ENCODE measurements at places on chromosomes 1 and 21. TPM values are rescaled to one million over a fixed set of nuclear protein-coding genes. Genes with fewer than 3 reads are reported as not detected.

GRCh38 chr1:54680387-54680786, 35.3 kb upstream of the TTC4 start:
- DNase-seq: no peak

DNA sequence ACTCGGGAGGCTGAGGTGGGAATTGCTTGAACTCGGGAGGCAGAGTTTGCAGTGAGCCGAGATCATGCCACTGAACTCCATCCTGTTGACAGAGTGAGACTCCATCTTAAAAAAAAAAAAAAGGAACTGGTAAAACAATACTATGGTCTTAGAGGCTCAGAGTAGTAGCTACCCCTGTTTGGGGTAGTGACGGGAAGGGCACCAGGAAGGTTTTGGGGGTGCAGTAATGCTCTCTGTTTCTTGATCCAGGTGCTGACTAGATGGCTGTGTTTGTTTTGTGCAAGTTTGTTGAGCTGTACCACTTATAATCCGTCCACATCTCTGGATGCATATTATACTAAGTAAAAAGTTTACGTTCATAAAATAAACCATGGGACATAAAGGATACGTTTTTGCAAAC, 765.8 kb upstream of the TPTE start:
- DNase-seq: no peak

DNA sequence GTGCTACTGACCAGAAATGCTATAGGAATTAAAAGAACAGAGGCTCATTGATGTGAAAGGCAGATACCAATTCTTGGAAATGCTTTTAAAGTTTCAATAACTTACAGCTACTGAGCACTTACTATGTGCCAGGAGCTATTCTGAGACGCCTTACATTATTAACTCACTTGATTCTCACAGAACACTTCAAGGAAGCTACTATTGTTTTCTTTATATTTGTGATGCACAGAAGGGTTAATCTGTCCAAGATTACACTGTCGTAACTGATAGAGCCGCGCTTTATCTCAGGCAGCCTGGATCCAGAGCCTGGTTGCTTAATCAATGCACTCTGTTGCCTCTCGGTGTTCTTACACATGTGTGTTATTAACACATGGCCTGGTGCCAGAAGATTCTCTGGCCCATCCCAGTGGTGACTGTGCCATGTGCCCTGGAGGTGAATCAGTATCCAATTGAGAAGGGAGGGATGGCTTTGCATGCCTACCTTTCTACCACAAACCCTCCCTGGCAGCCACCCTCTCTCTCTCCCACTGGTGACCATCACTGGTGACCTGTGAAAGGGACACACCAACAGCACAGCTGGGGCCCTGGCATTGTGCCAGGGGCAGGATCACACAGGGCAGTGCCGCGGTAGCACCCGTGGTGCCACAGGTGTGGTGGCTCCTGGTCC, 8.8 kb downstream of the FMO1 start:
- no peak for DNase-seq

DNA sequence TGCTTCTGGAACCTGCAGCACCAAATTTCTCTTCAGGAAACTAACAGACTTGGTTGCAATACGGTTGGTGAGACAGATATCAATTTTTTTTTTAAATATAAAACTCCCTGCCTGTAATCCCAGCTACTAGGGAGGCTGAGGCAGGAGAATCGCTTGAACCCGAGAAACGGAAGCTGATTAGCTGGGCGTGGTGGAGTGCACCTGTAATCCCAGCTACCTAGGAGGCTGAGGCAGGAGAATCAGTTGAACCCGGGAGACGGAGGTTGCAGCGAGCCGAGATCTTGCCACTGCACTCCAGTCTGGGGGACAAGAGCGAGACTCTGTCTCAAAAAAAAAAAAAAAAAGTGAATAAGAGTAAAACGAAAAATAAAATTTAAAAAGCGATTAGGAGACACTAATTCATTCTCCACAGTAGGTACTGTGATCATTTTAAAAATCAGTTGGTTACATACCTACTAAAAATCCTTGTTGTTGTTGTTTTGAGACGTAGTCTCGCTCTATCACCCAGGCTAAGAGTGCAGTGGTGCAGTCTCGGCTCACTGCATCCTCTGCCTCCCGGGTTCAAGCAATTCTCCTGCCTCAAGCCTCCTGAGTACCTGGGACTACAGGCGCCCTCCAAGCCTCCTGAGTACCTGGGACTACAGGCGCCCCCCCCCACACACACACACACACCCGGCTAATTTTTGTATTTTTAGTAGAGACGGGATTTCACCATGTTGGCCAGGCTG, 796 bp upstream of the RBM8A start:
- DNase-seq: no peak

GRCh38 chr1:40622936-40623629, 42.4 kb downstream of the RIMS3 start:
- DNase-seq: no peak

GRCh38 chr1:24827379-24828135, 82.3 kb downstream of the CLIC4 start:
- no peak for DNase-seq

DNA sequence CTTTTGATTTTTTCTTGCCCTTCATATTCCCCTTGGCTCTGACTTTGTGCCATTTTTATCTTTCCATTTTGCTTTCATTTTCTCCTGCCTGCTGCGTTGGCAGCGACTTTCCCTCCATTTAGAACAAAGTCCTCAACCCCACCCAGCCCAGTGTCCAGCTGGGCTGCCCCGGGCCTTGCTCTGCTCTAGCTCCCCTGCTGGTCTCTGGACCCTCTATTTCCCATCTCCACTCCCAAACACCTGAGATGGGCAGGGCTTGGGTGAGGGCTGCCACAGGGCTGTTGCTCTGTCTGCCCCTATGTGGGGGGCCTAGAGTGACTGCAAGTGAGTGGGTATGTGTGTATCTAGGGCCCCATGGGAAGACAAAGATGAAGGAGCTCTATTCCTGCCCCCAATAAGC, 7.3 kb upstream of the ADAM15 start:
- DNase-seq: no peak

TFB2M gene
- total RNA-seq: 44.8 TPM

DNA sequence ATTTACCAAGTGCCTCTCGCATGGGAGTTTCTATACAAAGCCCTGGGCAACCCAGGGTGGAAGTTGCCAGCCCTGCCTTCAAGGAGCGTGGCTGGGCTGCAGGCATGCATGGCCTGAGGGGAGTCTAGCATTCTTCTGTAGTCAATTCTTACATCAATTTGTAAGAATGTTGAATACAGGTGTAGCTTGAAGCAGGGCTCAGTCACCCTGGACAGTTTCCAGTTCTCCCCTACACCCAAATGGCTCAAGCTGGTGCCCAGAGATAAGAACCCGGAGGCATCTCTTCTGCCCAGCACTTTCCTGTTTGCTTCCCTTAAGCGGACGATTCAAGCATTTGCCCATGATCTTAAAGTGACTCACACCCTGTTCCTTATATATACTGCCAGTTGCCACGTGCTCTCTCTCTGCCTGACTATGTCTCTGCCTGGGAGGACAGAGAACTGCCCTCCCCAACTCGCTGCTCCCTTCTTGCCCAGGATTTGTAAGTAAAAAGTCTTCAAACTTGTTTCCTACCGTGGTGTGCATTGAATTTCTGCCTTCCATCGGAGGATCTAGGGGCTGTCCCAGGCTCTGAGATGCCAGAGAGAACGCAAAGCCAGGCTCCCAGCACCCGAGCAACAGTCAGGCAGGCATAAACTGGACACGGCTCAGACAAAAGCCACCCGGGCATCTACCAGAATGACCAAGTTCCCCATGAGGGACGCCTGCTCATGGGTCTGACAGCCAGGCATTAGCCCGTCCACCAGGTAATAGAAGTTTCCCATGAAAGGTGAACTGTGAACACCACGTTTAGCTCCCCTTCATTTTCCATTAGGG, 50.9 kb upstream of the AJAP1 start:
- peak; percentile 79 for DNase-seq

RIPK4 gene
- 0.20 TPM for total RNA-seq

DNA sequence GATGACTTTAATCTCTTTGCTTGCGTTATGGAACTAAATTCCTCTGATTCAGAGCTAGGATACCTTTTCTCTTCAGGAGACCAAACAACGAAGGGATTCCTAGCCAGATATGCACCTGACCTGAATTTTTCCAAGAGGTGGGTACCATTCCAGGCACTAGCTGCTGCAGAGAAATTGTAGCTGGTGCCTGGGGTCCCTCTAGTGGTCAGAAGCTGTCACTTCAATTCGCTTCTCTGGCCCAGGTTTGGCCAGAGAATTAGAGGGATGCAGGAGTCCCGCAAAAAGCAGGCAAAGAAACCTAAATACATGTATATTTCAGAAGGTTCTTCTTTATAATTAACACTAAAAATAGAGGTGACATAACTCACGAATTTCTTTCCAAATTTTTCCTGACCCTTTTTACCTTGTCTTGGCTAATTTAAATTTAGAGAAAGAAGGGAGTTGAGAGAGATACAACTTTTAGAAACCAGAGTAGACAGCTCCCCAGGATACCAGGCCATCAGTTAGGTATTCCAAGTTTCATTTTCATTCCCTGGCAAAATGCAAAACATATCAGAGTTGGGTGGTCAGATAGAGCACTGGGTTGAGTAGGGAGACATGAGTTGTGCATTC, 9.6 kb downstream of the ACKR1 start:
- DNase-seq: peak; percentile 30

DNA sequence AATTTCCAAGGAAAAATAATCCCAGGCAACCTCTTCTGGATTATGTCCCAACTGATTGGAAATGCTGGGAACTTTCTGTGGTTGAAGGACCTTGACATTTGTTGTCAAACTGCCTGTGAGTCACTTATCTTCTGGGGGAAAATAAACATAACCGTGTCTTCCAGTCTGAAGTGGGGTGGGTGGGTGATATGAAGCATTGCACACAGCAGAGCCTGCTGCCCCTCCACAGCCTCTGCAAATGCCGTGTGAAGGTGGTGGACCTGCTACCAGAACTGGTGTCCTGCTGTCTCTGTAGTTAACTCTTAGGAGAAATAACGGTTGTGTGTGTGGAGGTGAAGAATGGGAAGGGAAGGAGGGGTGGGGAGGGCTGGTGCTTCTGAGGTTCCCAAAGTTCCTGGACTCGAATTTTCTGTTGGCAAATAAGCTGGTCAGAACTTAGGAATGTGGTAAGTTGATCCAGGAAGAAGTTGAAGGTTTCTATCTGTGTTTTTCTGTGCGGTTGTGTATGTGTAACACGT, 23.2 kb downstream of the GALNT2 start:
- DNase-seq: peak; percentile 75

GRCh38 chr1:229325853-229326487, 16.9 kb downstream of the CCSAP start:
- DNase-seq: no peak

- peak; percentile 43 for DNase-seq
Measured at GRCh38 chr1:201358596-201358995, 18.9 kb downstream of the TNNT2 start.

ENAH gene
- total RNA-seq: 19.4 TPM

DNA sequence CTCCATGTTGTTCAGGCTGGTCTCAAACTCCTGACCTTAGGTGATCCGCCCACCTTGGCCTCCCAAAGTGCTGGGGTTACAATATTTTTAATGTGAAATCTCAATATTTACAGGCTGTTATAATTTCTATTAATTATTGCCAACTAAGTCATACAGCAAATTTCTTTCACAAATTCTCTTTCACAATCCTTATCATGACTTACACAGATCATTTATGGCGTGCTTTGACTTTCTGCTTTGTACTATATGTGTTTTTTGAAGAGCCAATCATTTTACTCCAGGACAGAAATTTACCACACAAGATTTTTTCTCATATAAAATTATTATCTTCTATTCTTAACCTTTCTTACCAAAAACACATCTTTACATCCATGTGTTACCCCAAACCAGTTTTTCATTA, 1729.9 kb downstream of the NCAM2 start:
- no peak for DNase-seq

- DNase-seq: no peak
Measured at GRCh38 chr1:206584683-206585082, 27.6 kb downstream of the EIF2D start.

OR10Z1 gene
- total RNA-seq: not detected

GRCh38 chr1:205998457-205999241, 4.5 kb downstream of the RAB7B start:
- no peak for DNase-seq

FBXO2 gene
- 0.13 TPM for total RNA-seq

SAMD13 gene
- total RNA-seq: 0.79 TPM

DNA sequence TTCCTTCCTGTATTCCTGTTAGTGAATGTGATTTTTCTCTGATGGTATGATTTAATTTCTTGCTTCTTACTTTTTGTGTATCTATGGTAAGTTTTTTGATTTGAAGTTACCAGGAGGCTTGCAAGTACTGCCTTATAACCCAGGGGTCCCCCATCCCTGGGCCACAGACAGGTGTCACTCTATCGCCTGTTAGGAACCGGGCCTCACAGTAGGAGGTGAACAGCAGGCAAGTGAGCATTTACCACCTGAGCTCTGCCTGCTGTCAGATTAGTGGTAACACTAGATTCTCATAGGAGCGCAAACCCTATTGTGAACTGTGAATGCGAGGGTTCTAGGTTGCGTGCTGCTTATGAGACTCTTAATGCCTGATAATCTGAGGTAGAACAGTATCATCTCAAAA, 143.3 kb downstream of the RPS6KC1 start:
- no peak for DNase-seq

- no peak for DNase-seq
Measured at GRCh38 chr1:40244138-40244744, 3.5 kb upstream of the TMCO2 start.

KCNA2 gene
- not detected for total RNA-seq

DNA sequence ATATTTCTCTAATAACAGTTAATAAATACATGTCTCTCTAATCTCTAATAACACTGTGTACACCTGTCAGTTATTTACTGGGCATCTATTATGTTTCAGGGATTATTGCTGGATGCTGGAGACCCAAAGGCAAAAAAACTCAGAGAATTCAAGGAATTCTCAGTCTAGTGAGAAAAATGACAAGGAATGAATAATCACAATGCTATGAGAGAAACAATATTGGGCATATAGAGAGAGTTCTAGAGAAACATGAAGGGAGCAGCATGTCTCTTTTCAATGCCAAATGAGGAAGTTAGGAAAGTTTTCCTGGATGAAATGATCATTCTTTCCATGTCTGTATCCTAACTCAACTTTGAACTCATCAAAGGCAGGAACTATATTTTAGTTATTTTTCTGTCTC, 82.8 kb downstream of the TNFSF18 start:
- DNase-seq: no peak

DNA sequence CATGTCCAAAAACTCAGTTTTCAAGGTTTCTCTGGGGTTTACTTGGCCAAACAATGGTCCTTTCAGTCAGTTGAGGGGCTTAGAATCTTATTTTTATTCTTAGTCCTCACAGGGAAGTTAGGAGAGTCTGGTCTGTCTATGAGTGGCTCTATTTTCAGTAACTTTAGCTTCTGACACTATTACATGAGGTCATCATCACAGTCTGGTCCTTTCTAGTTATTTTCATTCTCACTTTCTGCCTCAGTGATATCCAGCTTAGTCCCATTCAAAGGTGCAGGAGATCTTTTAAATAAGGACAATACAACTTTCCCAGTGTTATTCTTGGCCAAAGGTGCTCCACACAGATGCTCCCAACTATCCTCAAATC, 30.0 kb upstream of the FGGY start:
- DNase-seq: no peak

TRIM46 gene
- 3.1 TPM for total RNA-seq

All from HT1080 (cell line).